MG63 (cell line): ENCODE measurements at places on chromosomes 5 and 9. TPM values are rescaled to one million over a fixed set of nuclear protein-coding genes. Genes with fewer than 3 reads are reported as not detected.

TTLL11 gene
- 3.2 and 4.0 TPM in 2 replicates for total RNA-seq

IRX1 gene
- 7.4 and 16.7 TPM in 2 replicates for total RNA-seq

- DNase-seq = peak; percentile 2
These were observed 340.3 kb downstream of the KDM4C start for GRCh38 chr9:7097785-7098752.

- no peak for DNase-seq
These were observed 1662.4 kb upstream of the ACO1 start for GRCh38 chr9:30722065-30722464.

GRCh38 chr9:89742660-89743059, 137.8 kb downstream of the GADD45G start:
- DNase-seq = no peak

- peak; percentile 72 for DNase-seq
These were observed 82.1 kb downstream of the GAPVD1 start for GRCh38 chr9:125343518-125344275.

GRCh38 chr5:75017971-75018370, 34.4 kb downstream of the GCNT4 start:
- DNase-seq = no peak

GRCh38 chr9:122354536-122355199, 16.2 kb upstream of the PTGS1 start:
- no peak for DNase-seq

DNA sequence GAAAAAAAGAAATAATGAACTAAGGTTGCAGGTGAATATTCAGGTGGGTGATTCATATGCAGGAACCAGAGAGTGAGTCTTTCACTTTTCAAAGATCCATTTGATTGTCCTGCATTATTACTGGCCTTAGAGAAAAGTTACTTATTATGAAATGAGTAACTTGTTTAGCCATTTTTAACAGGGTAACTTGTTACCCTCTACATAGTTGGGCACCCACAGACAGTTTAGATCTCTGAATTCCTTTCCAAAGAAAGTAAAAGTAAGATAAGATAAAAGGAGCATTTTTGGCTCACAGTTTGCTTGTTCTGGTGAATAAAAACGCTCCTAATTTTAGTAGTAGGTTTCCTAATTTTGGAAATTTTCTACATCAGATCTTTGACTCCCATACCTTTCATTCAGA, 54.1 kb upstream of the DAB2 start:
- DNase-seq = no peak

GRCh38 chr9:88754886-88755285, 219.9 kb downstream of the NXNL2 start:
- no peak for DNase-seq

DNA sequence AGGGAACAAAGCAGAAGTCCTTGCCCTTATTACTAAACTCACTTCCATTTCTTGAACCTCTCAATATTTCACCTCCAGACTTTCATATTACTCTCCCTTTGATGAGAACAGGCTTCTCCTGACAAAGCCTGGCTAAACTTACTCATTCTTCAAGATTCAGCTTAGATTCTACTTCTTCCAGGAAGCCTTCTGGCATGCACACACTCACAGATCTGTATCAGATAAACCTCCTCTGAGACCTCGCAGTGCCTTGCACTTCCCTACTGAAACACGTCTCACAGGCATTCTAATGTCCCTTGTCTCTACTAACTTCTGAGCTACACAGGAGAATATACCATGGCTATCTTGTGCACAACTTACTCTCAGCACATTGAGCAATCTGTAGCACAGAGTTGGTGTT, 16.6 kb upstream of the PAPPA start:
- DNase-seq = no peak
